ENCODE measurements at places on chromosomes 7 and 10.

DNA sequence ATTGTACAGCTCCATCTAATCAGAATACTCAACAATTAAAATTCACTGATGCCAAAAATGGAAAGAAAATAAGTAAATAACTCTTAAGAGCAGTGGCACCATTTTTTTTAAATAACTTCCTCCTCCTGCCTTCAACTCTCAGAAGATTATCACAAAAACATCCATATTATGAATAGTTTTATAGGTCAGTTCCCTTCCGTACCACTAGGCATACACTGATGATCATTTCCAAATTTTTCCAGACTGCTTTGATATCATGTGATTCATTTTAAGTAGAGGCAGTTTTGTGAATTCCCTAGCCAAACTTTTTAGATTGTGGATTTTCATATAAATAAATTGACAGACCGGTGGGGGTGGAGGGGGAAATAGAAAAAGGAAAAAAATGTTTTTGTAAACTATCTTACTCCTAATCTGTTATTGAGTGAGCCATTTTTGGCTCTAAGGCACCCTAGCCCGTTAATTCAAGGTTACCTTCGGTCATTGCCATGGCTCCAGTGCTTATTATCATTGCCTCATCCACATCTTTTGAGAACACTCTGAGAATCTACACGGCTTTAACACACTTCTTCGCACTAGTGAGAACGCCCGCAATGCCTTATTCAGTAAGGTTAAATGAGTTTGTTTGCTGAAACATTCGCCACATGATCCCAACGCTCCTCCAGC, 1.0 kb downstream of the FAM107B start:
- H3K27ac ChIP-seq, result no peak overlapping the region
- DNase-seq, result no peak
- H3K4me1 ChIP-seq, result no peaks in the 10 kb centered on the region
- no peaks in the 10 kb centered on the region for H3K36me3 ChIP-seq

DNA sequence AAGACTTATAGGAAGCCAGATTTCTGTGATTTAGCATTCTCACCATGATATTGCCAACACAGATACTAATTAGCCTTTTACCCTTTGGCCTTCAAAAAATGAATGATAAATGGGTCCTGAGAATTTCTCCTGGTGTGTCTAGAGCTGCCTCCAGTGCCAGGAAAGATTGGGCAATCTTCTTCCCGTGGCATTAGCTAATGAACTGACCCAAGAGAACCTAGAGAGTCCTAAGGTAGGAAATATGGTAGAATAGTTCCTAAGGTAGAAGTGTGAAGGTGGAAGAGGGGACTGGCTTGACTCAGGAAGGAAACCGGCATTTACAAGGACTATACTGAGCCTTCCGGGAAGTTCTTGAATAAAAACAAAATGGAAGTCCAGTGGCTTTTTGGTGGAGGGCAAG, 133.1 kb downstream of the GFRA1 start:
- no peak overlapping the region for H3K27ac ChIP-seq
- no peaks in the 10 kb centered on the region for H3K27me3 ChIP-seq
- no peak overlapping the region for H3K4me3 ChIP-seq
- no peaks in the 10 kb centered on the region for H3K4me1 ChIP-seq

- H3K27me3 ChIP-seq, result no peaks in the 10 kb centered on the region
- peak overlapping the region; percentile 66 for H3K27ac ChIP-seq
- H3K4me3 ChIP-seq, result no peak overlapping the region
- H3K4me1 ChIP-seq, result peaks cover 15% of the 10 kb centered on the region
Observed at GRCh38 chr10:126042354-126042753, 146.0 kb downstream of the FANK1 start.

- H3K27me3 ChIP-seq, result no peaks in the 10 kb centered on the region
- H3K27ac ChIP-seq, result peak overlapping the region; percentile 9
- peaks cover 36% of the 10 kb centered on the region for H3K4me1 ChIP-seq
- no peaks in the 10 kb centered on the region for H3K36me3 ChIP-seq
- H3K4me3 ChIP-seq, result no peak overlapping the region
Observed at GRCh38 chr7:39507866-39508551, 58.2 kb upstream of the YAE1 start.

GRCh38 chr10:116952729-116953128, 52.3 kb downstream of the SHTN1 start:
- H3K36me3 ChIP-seq, result no peaks in the 10 kb centered on the region
- no peaks in the 10 kb centered on the region for H3K4me1 ChIP-seq
- H3K4me3 ChIP-seq, result no peak overlapping the region
- no peaks in the 10 kb centered on the region for H3K27me3 ChIP-seq

GRCh38 chr7:51426163-51426562, 109.6 kb upstream of the COBL start:
- no peak overlapping the region for H3K4me3 ChIP-seq
- H3K27ac ChIP-seq, result no peak overlapping the region
- H3K36me3 ChIP-seq, result no peaks in the 10 kb centered on the region

GRCh38 chr10:93352638-93353383, 129.3 kb downstream of the MYOF start:
- no peaks in the 10 kb centered on the region for H3K36me3 ChIP-seq
- peaks cover 4% of the 10 kb centered on the region for H3K27me3 ChIP-seq
- DNase-seq, result peak; percentile 45
- H3K27ac ChIP-seq, result no peak overlapping the region
- H3K4me1 ChIP-seq, result no peaks in the 10 kb centered on the region

GRCh38 chr10:5723692-5724091, 39.1 kb downstream of the TASOR2 start:
- peaks cover 14% of the 10 kb centered on the region for H3K36me3 ChIP-seq
- H3K4me1 ChIP-seq, result no peaks in the 10 kb centered on the region
- H3K4me3 ChIP-seq, result no peak overlapping the region
- H3K27me3 ChIP-seq, result no peaks in the 10 kb centered on the region

DNA sequence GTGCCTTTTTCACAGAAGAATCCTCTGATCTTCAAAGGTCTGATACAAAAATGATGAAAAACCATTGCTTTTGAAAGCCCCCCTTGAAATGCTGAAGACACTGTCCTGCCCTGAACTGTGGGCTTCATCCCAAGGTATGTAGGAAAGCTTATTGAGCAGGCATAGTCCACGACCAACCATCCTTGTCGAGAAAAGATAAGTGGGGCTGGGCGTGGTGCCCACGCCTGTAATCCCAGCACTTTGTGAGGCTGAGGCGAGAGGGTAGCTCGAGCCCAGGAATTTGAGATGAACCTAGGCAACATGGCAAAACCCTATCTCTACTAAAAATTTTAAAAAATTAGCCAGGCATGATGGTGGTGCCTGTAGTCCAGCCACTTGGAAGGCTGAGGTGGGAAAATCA, 25.6 kb downstream of the TACR2 start:
- peaks cover 18% of the 10 kb centered on the region for H3K4me1 ChIP-seq

- H3K36me3 ChIP-seq, result no peaks in the 10 kb centered on the region
- no peak overlapping the region for H3K4me3 ChIP-seq
- peaks cover 20% of the 10 kb centered on the region for H3K4me1 ChIP-seq
- DNase-seq, result peak; percentile 57
Observed at GRCh38 chr10:101291331-101292193, 62.3 kb upstream of the LBX1 start.

DNA sequence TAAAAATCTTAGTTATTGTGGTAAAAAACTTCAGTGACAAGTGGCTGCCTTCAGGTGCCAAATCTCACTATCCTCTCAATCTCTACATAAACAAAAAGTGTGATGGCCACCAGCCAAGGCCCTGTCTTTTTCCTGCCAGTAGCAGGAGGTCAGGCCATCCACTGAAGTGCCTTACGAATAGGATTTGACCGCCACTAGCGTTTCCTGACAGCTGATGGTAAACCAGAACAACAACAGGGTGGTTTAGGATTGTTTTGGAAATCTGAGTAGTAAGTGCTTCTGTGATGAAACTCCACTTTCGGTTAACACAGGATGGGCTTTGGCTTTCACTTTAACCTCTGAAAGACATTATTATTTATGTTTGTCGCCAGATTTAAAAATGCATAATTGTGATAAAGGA, 55.7 kb upstream of the OGDHL start:
- H3K4me1 ChIP-seq, result no peaks in the 10 kb centered on the region
- H3K27ac ChIP-seq, result no peak overlapping the region
- H3K36me3 ChIP-seq, result peaks cover 8% of the 10 kb centered on the region
- H3K4me3 ChIP-seq, result no peak overlapping the region
- no peaks in the 10 kb centered on the region for H3K27me3 ChIP-seq
- no peak for DNase-seq

DNA sequence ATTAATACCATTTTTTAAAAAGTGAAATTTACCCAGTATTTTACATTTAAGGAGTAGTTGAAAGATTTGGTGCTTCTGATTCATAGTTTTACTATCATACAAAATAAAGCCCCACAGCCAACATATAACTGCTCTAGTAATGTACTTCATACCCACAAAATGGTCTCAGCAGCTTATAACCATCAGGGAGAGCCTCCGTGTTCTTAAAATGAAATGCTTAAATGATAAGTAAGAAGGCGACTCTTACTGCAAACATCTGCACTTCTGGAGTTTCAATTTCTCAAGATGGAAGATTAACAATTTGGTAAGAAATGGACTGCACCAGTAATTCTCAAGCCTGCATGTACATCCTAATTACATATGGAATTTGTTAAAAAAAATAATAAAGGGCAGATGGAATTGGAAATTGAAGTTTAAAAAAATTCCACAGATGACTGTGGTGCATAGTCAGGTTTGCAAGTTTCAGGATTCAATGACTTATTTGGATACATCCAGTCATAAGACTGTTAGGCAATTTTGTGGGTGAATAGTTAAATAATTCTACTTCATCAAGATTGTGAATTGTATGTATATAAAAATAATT, 461.0 kb downstream of the KIF20B start:
- H3K4me1 ChIP-seq, result no peaks in the 10 kb centered on the region
- no peaks in the 10 kb centered on the region for H3K27me3 ChIP-seq
- no peaks in the 10 kb centered on the region for H3K36me3 ChIP-seq
- no peak overlapping the region for H3K4me3 ChIP-seq

- H3K27me3 ChIP-seq, result no peaks in the 10 kb centered on the region
- H3K4me3 ChIP-seq, result no peak overlapping the region
- H3K27ac ChIP-seq, result no peak overlapping the region
Observed at GRCh38 chr7:1233333-1234048, 819 bp downstream of the UNCX start.

Data from common myeloid progenitor, CD34-positive (primary cell).